ENCODE measurements at places on chromosomes 6 and 20.

DNA sequence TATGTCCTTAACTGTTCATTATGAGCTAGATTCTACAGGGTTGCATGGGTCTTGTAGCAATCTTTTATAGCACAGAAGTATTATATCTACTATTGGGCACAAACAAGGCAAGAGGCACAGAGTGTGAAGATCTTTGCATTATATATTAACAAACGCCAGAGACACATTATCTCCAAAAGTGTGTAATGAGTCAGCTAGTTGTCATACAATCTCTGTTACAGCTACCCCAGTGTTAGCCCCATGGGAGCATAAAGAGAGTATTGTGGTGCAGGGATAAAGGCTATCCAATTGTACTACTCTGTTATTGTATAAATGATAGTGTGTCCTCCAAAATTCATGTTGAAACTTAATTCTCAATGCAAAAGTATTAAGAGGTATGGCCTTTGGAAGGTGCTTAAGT is 148.4 kb upstream of the RIMS1 start:
- DNase-seq = no peak

DNA sequence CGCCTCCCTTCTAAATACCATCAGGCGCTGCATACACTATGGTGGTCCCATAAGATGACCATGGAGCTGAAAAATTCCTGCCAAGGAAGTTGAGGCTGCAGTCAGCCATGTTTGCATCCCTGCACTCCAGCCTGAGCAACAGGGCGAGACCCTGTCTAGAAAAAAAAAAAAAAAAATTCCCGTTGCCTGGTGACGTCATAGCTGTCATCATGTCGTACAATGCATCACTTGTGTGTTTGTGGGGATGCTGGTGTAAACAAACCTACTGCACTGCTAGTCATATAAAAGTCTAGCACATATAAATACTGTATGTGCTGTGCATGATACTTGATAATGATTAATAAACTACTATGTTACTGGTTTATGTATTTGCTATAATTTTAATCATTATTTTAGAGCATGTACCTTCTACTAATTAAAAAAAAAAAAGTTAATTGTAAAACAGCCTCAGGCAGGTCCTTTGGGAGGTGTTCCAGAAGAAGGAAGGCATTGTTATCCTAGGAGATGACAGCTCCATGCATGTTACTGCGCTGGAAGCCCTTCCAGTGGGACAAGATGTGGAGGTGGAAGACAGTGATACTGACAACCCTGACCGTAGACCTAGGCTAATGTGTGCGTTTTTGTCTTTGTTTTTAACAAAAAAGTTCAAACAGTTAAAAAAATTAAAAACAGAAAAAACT is 132.6 kb downstream of the BANF2 start:
- DNase-seq = no peak

GRCh38 chr6:161445021-161445799 is 171.3 kb upstream of the AGPAT4 start:
- no peak for DNase-seq

DNA sequence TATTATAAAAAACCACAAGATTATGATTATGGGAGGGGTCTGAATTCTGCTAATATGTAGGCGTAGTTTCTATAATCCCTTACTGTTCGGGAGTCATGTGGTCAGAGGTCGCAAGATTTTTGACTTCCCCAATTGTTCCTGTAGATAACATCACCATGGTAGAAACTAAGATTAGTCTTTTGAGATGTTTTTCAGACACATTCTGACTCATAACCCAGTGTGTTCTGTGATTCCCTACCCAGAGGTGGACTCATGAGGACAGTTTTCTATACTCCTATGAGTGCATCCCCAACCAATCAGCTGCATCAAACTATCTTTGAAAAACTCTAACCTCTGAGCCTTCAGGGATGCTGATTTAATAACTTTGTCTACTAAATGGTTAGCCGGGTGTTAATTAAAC is 175.5 kb downstream of the RFPL4B start:
- DNase-seq = no peak

GRCh38 chr6:79450984-79451383 is 86.2 kb downstream of the LCA5 start:
- no peak for DNase-seq

GRCh38 chr6:26086211-26086610 is 1.0 kb upstream of the HFE start:
- DNase-seq = no peak

DNA sequence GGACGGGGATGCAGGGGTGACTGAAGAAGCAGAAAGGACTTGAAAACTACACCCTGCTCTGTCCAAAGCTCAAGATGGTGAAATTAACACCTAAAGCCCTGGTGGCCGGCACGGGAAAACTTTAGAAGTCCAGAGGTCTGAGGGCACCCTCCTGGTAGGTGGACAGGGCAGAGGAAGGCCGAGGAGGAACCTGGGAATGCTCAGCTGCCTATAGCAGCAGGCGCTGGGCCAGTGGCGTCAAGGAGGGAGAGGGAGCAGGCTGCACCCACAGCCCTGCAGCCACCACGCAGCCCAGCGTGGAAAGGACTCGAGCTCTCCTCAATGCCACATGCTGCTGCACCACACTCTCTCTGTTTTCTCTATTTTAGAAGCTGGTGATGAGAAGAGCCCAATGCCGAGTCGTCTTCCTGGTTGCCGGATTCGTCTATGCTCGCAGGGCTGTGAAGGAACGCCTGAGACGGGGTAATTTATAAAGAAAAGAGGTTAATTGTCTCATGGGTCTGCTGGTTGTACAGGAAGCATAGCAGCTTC is 248.3 kb upstream of the AFDN start:
- DNase-seq = no peak

DNA sequence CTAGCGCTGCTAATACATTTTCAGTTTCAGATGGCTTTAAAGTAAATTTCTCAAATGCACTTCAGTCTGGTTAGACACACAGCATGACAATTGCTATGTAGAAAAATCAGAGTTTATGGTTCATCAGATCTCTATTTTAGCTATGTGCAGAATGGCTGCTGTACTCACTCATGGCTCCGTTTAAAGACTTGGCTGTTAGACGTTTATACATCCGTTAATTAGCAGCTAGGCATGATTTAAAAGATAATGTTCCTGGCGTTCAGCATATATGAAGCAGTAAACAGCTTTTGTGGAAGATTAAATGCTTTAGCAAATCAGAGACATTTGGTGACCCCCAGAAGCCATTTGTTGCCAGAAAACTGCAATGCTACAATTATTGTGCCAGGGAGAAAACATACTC is 350.0 kb upstream of the MANEA start:
- no peak for DNase-seq

DNA sequence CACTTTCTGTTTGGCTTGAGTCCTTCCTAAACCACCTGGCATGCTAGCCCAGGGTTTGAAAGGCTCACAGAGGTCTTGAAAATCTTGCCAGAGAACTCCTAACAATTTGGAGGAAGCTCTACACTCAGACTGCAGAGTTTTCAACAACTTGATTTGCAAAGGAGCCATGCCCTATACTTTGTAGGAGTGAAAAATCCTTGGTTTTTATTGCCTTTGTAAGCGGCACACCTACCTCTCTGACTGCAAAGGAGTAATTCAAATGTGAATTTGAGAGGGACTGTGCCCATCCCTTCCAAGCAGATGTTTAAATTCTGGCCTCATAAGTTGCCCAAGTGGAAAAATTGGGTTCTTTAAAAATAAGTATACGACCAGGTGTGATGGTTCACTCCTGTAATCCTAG is 41.5 kb downstream of the SLC2A12 start:
- no peak for DNase-seq

GRCh38 chr6:158018041-158018771 is 36.5 kb downstream of the SYNJ2 start:
- no peak for DNase-seq

GRCh38 chr6:73074175-73074574 is 151.1 kb downstream of the KHDC1L start:
- no peak for DNase-seq

GRCh38 chr6:159170333-159170672 is 1.1 kb downstream of the FNDC1 start:
- no peak for DNase-seq

DNA sequence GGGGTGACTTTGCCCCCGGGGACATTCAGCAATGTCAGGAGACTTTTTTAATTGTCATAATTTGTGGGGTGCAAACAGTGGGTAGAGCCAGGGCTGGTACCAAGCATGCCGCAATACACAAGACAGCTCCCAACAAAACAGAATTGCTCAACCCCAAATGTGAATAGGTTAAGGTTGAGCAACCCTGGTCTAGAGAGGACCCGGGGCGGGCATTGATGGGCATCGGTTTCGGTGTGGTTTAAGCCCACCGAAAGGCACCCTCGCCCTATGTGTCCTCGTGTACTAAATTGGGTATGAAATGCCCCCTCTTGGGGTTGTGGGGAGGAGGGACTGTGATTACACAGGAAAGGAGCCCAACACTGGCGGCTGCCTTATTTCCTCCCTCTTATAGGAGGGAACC is 36.0 kb downstream of the KIAA1755 start:
- DNase-seq = no peak

DNA sequence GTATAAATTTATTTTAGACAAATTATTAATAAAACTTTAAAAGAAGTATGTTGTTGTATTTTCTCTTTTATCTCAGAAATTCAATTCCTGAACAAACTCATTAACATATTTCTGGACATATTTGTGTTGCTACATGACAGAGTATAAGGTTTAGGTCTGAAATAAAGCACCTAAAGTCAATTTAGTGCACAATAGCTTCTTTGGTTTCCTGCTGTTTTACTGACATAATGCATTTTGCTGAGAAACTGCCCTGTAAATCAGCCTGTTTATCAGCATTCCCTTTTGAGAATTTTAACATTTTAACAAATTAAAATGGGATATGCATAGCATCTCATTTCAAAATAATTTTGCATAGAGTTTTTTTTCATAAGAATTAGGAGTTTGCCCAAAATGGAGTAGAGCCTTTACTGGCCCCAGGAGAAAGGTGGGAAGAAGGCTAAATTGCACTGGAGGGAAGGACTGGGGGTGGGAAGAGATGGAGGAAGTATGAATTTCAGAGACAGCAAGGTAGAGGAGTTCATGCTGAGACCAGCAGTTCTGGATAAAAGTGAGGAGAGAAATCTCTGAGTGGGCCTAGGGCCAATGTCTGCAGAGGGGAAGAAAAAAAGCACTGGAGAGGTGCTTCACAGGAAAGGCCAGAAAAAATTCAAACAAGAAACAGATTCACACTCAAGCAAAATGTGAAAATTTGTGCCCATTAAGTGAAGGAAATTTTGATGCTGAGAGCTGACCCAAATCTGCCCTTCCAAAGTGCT is 324.2 kb upstream of the HSF2 start:
- no peak for DNase-seq

DNA sequence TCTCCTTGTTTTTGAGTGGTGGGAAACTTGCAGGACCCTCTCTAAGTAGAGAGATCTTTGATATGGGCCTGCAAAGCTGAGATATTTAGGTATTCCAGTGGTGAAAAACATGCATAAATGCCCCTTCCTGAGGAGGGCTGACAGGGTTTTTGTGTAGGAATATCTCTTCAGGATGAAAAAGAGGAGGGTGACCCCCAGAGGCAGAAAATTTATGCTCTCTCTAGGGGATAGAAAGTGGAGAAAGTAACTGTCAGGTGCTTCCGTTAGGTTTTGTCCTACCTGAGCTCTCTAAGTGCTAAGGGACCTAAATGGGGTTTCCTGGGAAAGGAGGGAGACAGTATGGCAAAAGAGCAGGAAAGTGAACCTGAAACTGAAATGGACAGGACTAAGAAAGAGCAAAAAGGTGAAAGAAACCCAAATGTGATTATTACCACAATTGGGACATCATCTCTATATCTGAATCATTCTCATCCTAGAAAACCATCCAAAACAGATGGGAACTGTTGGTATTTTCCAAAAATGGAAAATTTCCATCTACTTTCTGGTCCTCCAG is 2.0 kb downstream of the COL19A1 start:
- DNase-seq = no peak

DNA sequence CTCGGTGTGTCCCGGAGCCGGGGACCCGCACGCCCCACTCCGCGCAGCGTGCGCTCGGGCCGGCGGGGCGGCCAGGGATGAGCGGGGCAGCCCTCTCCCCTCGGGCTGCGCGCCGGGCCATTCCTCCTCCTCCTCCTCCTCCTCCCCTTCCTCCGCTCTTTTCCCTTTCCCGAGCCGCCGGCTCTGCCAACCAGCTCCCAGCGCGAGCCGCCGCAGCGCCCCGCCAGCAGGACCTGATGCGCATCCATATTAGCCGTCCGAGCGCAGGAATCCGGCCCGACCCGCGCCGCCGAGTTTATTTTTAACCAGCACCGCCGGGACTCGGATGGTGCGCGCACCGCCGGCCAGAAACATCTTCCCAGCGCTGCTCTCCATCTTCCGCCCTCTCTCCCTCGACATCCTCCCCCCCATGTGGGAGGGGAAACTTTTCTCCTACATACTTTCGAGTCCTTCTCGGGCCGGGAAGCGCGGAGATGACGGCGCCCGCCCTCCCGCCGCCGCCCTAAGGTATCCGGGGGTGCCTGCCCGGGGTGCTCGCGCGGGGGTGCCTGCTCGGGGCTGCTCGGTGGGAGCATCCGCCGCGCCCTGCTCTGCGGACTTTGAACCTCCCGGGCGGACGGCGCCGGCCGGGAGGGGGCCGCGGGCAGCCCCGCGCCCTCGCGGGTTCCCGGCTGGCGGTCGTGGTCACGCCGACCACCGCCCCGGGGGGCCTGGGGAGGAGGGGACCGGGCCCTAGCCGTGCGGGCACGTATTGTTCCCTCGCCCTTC is 619 bp downstream of the RREB1 start:
- DNase-seq = no peak

- DNase-seq = no peak
Observed at GRCh38 chr6:19824058-19824807, 12.9 kb upstream of the ID4 start.

DNA sequence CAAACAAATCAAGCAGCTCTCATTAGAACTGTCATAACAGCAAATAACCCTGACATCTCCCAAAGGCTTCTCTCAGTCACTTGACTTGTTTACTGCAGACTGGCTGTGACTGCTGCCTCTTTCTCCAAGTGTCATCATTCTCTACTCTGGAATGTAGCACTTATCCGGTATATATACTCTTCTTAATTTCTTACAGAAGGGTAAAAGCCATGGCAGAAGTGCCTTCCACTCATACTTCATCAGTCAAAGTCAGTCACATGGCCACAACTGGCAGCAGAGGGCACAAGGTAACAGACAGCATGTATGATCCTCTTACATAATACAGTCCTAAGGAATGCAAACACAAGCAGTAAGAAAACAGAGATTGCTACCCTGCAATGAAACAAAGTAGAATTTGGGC is 9.3 kb downstream of the NAPB start:
- no peak for DNase-seq

- DNase-seq = no peak
Observed at GRCh38 chr6:112153926-112154607, 66.7 kb downstream of the FAM229B start.

DNA sequence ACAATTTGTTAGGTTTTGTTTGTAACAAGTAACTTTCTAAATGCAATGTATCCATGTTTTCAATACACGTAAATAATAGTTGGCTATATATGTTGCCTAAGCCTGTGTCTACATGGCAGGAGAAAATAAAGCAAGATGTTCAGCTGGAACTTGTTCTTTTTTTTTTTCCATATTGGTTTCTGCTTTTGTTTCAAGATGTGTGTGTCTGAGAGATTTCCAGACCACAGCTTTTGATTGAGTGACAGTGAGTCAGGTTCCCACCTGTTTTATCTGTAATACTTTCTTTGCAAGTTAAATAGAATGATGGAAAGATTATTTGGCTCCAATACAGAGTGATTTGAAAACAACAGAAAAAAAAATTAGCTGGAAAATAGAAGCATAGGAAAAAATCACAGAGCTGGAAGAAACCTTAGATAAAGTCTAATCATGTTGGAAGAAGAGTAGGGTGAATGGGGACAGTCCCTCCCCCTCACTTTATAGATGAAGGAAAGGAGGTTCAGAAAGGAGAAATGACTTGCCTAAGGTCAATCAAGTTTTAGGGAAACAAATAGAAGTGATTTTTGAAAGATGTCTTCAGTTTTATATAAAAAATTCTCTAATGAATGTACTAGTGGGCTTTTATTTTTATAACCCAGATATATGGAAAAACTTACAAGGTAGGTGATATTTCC is 150.9 kb upstream of the STMND1 start:
- DNase-seq = no peak
